ENCODE measurements at places on chromosomes 7 and 10.

DNA sequence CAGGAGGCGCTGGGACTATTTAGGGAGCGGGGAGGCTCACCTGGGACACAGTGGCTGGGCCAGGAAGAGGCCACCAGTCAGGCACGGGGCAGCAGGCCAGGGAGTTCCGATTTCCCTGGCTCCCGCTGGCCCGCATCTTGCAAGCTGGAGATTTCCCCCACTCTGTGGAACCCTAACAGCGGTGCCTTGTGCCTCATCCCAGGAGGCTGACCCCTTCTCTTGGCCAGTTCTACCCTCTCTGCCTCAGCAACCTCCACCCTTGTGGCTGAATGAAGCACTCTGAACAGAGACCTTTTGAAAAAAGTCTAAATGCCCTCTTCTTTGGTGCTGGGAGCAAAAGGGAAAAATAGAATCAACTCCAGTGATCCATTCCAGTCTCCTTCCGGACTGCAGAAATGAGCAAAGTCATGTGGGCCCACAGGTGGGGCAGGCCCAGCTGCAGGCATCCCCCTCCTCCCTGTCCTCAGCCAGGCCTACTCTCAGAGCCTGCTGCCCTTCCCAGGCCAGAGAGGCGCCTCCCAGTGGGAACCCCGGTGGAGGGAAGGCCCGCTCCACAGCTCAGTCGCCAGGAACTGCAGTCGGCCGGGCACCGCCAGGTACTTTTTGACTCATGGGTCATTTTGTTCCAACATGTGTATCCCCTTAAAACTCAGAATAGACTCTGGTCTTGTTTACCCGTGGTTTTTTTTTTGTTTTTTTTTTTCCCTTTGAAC lies 155.5 kb downstream of the ZNF248 start:
- DNase-seq: no peak

- DNase-seq: no peak
These were observed 27.8 kb upstream of the SMURF1 start for GRCh38 chr7:99171731-99172130.

- DNase-seq: no peak
These were observed 17.7 kb downstream of the CHST3 start for GRCh38 chr10:71981876-71982230.

GRCh38 chr7:120876922-120877321 lies 19.0 kb upstream of the TSPAN12 start:
- no peak for DNase-seq

DNA sequence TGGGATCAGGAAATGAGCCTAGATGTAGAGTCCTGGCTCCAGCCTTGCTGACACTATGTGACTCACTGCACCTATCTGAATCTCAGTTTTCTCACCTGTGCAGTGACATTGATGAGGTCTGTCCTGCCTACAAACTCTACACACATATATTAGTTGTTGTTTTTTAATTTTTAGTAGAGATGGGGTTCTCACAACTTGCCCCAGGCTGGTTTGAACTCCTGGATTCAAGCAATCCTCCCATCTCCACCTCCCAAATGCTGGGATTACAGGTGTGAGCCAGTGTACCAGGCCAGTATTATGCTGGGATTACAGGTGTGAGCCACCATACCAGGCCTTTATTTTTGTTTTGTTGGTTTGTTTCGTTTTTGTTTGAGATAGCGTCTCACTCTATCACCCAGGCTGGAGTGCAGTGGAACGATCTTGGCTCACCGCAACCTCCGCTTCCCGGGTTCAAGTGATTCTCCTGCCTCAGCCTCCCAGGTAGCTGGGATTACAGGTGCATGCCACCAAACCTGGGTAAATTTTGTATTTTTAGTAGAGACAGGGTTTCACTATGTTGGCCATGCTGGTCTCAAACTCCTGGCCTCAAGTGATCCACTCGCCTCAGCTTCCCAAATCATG lies 11.8 kb upstream of the DDIT4 start:
- DNase-seq: no peak

DNA sequence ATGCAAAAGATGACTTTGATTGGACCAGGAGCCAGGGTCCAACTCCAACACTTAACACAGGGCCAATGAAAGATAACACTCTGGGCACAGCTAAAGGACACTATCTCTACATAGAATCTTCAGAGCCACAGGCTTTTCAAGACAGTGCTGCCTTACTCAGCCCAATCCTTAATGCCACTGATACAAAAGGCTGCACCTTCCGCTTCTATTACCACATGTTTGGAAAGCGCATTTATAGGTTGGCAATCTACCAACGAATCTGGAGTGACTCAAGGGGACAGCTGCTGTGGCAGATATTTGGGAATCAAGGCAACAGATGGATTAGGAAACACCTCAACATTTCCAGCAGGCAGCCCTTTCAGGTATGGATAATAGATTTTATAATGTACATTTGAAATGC lies 160.7 kb downstream of the MALRD1 start:
- no peak for DNase-seq

GRCh38 chr7:74193054-74193453 lies 16.8 kb upstream of the LAT2 start:
- no peak for DNase-seq

- no peak for DNase-seq
These were observed 6.5 kb downstream of the STAMBPL1 start for GRCh38 chr10:88886557-88886956.

GRCh38 chr10:15140698-15141097 lies 27.8 kb downstream of the NMT2 start:
- peak; percentile 79 for DNase-seq

DNA sequence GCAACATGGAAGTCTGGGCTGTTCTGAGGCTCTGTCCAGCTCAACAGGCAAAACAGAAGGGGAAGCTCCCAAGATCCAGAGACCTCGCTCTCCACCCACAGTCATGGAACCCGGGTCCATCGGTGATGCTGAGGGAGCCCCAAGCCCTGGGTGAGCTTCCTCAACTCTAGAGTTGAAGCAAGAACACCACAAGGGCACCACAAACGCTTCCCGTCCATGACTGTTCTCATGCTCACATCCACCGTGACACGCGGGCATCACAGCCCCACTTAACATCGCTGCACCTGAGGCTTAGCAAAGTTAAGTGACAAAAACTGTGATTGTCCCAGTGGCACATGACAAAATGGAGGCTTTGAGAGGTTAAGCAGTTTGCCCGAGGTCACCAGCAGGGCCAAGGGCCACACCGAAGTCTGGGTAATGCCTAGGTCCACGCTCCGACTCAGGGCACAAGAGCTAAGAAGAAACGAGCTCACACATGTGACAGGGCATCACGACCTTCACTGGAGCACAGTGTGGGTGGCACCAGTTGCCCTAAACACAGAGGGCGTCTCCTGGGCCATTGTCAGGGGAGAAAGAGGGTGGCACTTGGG lies 110.6 kb downstream of the OAT start:
- no peak for DNase-seq

DNA sequence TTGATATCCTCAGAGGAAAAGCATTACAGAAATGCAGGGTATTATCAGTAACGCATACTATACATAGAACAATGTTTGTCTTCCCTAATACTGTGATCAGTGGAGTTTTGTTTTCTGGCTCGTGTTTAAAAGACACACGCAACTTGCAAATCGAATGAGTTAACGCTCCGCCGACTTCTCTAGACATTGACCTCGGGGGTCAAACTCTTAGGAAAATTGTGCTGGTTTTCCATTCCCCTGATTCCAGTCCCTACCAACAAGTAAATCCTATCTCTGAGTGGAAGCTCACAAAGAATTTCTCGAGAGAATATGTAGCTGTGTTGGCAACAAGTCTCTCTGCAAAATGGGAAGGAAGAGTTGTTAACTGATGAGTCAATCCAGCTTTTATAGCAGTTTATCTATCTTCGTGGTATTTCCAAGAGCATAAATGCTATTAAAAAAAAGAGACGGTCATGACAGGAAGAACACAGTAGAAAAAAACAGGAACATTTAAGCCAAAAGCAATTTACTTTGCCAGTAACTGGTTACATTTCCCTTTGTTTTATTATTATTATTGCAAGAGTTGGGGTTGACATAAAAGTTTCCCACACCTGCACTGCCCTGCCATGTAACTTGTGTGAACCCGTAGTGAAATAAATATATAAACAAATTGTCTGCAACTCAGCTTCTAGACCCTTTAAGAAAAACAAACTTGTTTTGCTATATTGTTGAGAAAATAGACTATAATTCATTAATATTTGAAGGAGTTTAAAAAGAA lies 144.4 kb downstream of the ARID5B start:
- DNase-seq: no peak

- no peak for DNase-seq
These were observed 72.2 kb upstream of the SHH start for GRCh38 chr7:155884225-155885166.

GRCh38 chr7:50978633-50979215 lies 196.0 kb upstream of the GRB10 start:
- peak; percentile 97 for DNase-seq

GRCh38 chr10:127302343-127302742 lies 106.0 kb upstream of the INSYN2A start:
- no peak for DNase-seq

DNA sequence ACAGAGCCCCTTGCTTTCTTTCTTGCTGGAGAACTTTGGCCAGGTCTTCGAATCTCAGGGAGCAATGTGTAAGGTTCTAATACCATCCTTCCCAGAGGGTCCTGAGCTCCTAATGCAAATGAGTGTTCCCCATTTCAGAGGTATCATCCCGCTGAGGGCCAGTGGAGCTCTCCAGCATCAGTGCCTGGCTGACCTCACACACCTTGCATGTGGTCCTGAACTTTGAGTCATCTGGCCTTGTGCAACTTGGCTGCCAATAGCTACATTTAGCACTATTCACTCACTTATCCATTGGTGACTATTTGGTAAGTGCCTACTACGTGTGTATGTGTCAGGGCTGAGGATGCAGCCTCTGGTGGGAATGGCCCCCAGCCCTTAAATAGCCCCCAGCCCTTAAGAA lies 48.4 kb upstream of the HABP2 start:
- no peak for DNase-seq

DNA sequence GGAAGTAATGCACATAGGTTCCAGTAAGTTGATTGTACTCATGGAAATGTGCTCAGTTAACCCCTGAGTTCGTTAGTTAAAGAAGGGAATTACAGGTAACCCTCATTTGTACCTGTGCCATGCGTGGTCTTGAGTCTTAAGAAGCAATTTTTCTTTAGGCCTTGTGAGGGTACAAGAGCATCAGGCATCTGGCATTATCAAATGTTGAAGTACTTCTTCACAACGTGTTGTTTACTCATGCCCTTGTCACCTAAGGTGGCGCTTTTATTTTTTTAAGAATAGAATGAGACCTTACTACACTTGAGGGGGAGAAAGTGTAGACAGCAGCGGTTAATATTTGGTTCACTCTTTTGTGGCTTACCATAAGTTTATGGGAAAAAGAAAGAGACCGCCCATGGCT lies 167.1 kb downstream of the VTI1A start:
- DNase-seq: no peak

DNA sequence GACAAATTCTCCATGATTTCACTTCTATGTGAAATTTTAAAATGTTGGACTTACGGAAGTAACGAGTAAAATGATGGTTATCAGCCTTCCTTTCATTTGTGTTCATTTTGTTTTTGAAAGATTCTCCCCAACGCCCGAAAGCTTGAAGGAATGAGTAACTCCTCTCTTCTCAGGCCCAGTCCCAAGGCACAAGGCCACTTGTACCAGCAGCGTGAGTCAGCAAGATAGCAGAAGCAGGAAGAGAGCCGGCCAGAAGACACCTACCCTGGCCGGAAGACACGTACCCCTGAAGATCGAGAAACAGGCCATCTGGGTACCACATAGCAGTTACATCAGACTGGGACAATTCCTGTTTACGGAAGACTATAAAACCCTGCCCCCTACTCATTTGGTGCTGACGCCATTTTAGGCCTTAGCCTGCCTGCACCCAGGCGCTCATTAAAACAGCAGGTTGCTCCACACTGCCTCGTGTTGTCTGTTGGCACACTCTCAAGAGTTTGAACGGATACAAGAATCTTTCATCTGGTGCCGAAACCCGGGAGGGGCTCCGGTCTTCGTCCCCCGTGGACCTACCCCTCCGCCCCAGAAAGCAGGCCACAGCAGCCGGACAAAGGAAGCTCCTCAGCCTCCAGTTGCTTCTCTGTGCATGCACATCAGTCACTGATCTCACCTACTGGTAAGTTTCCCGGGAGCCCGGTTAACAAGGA lies 60.4 kb downstream of the LRRC17 start:
- no peak for DNase-seq

- DNase-seq: peak; percentile 13
These were observed 73.4 kb upstream of the LAMB4 start for GRCh38 chr7:108203537-108203936.

DNA sequence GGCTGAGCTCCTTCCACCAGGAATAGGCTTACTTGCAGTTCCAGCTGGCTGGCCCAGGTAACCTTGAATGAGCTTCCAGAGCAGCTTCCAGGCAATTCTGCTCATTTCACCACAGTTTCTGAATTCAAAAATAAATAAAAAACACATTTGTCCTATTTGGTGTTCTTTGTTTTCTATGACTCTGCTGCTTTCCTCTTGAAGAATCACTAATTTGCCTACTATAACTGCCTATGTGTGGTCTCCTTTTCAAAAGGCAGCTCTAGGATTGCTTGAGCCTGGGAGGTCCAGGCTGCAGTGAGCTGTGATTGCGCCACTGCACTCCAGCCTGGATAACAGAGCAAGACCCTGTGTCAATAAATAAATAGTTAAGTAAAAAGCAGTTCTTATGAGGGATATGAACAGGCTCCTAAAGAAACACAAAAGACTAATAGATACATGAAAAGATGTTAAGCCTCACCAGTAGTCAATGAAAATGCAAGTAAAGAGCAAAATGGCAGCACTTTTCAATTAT lies 19.5 kb upstream of the TNPO3 start:
- DNase-seq: no peak

- DNase-seq: no peak
These were observed 6.6 kb downstream of the TTYH3 start for GRCh38 chr7:2638224-2638991.

GRCh38 chr10:120606051-120606764 lies 149.2 kb downstream of the PLPP4 start:
- no peak for DNase-seq

DNA sequence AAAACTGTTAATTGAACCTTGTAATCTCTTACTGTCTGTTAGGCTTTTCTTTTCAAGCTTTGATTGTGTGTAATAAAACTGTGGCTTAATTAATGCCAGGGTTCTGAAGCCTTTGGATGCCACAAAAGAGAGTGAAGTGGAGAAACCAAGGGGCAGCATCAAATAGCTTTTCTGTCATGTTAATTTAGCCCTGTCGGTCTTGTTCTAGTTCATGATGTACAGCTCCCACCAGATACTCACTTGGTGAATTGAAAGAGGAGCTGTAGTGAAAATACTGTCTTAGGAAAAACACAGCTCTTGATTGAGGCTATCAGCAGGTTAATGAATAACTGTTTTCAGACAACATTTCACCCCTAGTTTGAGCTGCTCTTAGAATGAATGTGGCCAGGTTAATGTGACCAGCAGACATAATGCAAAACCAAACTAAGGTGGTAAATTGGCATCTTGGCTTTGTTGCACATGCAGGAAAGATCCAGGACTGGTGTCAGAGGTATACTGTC lies 94.2 kb downstream of the POLL start:
- DNase-seq: no peak

GRCh38 chr10:97548828-97549455 lies 23.6 kb upstream of the ANKRD2 start:
- DNase-seq: no peak

Measured in NCI-H1694 (cell line).